Spinal cord (tissue), 10 donors: ENCODE measurements at places on chromosomes 5 and 9.

GRCh38 chr5:116738615-116739261 is 164.1 kb upstream of the SEMA6A start:
- no peak for DNase-seq

DNA sequence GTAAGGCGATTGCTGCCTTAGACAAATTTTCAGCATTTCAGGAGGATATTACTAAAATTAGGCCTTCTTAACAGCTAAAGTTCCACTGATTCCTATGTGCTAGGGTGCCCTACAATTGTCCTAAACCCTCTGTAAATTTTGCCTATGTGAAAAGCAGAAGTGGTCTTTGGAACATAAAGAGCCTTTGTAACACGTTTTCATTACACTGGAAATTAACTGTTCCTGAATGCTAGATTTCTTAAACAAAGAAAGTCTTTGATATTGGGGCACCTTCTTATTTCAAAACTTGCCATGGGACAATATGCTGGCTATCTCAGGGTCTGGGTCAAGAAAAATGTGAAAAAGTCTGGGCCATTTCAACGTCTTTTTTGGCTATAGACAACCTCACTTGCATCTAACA is 60.4 kb upstream of the MOCS2 start:
- no peak for DNase-seq

- DNase-seq, result peak; percentile 81
Observed at GRCh38 chr5:127870914-127871313, 167.7 kb downstream of the CCDC192 start.

- DNase-seq, result no peak
Observed at GRCh38 chr5:163759000-163759704, 253.7 kb downstream of the MAT2B start.

- DNase-seq, result no peak
Observed at GRCh38 chr5:14243766-14244165, 100.6 kb downstream of the TRIO start.
